ENCODE measurements at places on chromosomes 6 and 20.

GRCh38 chr6:129849456-129849855 is 11.7 kb downstream of the TMEM244 start:
- no peak for DNase-seq

DNA sequence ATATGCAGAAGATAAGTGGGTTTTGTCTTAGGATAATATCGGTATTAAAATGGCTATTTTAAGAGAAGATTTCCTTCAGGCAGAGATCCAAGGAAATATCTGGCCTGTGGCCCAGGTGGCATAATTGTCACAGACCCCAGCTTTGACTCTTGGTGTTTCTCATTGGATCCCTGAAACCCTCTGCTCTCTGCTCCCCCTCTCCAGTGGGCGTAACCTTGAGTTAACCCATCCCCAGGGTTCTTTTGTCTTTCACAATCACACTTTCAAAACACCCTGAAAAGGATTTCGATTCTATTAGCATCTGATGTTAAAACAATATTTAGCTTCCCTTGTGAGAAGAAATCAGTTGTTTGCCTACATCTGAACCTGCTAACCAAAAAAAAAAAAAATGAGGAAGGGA is 7.2 kb downstream of the SSTR4 start:
- no peak for DNase-seq

GRCh38 chr6:32415521-32416019 is 8.6 kb upstream of the BTNL2 start:
- peak; percentile 69 for DNase-seq

- no peak for DNase-seq
Measured at GRCh38 chr6:42618105-42618504, 54.3 kb downstream of the UBR2 start.

- no peak for DNase-seq
Measured at GRCh38 chr6:56902641-56903464, 52.1 kb upstream of the BEND6 start.

GRCh38 chr20:35934050-35934449 is 20.3 kb downstream of the SCAND1 start:
- no peak for DNase-seq

DNA sequence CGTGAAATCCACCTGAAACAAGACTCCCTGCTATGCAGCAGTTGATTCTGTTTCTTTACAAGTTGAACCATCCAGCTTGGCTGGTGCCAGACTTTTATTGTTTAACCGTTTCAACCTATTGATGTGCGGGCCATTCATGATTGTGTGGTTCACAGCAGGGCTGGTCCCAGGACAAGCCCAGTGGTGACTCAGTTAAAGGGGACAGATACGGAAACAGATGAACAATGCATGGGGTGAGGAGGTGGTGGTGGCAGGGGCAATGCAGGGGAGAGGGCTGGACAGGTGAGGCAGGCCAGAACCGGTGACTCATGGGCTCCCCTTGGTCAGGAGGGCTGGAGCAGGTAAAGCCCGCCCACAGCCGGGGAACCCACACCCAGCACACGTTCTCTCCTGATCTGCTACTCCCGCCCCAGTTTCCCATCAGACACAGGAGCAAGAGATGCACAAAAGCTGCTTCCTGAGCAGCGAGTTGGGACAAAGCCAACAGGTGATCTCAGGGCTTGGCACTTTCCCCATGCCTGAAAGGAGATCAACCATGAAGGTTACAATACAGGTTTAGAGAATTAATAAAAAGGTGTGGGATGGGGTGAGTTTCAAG is 232.2 kb downstream of the LY86 start:
- DNase-seq: no peak

- DNase-seq: no peak
Measured at GRCh38 chr6:52013035-52013434, 74.4 kb downstream of the PKHD1 start.

Measured in stimulated activated CD8-positive, alpha-beta memory T cell treated with anti-CD3 and anti-CD28 coated beads, Interleukin-4, amount 100 ng/mL, for 1 hour (primary cell).